Stimulated activated CD8-positive, alpha-beta memory T cell treated with anti-CD3 and anti-CD28 coated beads, Interleukin-2, amount 100 ng/mL, for 1 hour (primary cell): ENCODE measurements at places on chromosomes 3 and 15.

DNA sequence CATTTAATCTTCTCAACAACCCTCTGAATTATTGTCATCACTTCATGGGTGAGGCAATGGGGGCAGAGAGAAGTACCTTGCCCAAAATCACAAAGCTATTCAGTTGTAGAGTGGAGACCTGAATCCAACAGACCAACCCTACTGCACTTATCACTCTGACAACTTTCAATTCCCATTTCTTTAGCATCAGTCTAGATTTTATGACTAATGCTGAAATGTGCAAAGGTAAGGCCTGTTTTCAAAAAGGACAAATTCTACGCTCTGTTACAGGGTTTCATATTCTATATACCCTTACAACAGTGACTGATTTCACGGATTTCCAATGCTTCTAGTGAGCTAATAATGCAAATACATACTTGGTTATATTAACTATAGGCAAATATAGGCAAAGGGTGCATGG lies 286.0 kb downstream of the ADAMTS17 start:
- DNase-seq: no peak

GRCh38 chr3:8581806-8582445 lies 62.7 kb downstream of the SSUH2 start:
- DNase-seq: no peak

- no peak for DNase-seq
Observed at GRCh38 chr3:61571516-61572336, 10.4 kb downstream of the PTPRG start.

GRCh38 chr3:157754451-157754850 lies 251.2 kb upstream of the VEPH1 start:
- no peak for DNase-seq

DNA sequence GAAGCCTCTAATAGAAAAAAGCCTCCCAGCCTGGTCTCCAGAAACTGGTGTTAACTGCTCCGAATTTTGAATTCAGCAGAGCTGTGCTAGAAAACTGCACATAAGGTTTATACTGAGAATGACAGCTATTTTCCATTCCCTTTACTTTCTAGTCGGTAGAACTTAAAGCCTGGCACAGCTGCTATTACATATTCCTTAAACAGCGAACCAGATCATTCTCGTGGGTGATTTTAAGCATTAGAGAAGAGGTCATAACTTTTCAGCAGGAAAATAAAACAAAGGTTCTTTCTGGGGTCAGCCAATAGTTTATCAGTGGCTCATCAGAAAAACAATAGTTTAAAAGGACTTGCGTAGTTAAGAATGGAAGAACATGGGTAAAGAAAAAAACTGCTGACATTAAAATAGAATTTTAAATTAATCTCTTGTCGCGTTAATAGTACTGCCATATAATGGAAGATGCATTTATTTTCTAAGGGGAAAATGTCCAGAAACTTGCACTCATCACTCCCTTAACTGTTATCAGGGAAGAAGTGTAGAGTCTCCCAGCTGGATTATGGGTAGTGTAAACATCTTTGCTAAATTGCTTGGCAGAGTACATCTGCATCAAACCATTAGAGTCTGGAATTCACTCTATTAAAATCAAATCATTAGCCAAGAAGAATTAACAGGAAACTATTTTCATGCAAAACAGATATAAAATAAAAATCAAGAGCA lies 7.9 kb downstream of the VGLL4 start:
- no peak for DNase-seq

DNA sequence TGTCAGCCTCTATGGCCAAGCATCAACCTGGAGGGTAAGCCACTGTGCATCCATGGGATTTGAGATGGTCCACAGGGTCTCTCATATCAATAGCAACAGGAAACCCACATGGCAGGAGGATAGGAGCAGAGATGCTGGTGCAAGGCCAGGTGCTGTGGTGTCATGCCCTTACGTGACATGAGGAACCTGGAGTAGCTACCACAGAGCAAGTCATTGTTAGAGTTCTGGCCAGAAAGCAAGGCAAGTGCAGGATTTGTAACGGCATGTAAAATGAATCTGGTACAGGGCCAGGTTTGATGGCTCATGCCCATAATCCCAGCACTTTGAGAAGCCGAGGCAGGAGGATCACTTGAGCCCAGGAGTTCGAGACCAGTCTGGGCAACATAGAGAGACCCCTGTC lies 14.8 kb upstream of the ZNF774 start:
- DNase-seq: no peak

DNA sequence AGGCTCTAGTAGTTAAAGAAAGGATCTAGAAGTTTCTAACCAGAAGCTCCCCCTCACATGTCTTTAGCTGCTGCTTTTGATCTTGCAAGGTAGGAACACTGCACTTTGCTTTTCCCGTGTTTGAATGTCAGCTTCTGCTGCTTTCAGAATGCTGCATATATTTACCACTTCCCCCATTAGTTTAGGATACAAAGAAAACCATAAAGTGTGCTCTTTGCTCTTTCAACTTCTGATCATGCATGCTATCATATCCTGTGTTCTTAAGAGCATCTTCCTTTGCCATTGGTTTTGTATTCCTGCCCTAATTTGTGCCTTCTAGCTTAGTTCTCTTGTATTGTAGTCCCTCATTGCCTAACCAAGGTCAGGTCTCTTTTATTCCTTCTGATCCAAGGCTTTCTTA lies 43.3 kb downstream of the ZNF609 start:
- DNase-seq: no peak

- no peak for DNase-seq
Observed at GRCh38 chr3:72887705-72888545, at the start of gene GXYLT2. Gene GXYLT2, plus strand, starts transcription at chr3:72888046. Its CDS starts 188 bp downstream, at chr3:72888234.

DNA sequence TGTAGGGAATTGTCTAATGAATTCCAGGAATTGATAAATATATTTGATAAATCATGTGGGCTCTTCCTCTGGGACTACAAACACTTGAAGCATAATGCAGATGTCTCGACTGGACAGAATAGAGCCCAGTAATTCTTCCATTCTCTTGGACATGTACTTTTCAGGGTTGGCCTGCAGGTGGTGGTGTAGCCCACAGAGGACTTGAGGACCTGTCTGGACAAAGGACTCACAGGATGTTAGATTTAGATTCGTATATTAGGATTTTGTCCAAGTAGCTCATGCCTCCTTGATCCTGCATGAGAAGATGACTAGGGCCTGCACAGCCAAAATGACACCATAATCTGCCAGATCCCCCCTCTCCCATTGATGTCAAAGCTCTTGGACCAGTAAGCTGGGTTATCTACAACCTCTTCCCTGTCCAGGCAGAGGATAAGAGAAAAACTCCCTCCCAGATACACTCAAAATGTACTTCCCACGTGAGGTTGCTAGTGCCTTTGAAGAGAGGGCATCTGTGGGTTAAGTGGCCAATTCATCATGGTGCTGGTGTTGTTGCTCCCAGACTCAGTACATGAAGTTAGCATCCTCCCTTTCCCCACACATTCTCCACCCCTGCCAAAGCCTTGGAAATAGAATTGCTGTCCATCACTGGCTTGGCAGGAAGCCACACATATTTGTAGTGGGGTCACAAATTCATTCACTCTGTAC lies 88.6 kb upstream of the ZNF280D start:
- peak; percentile 4 for DNase-seq

DNA sequence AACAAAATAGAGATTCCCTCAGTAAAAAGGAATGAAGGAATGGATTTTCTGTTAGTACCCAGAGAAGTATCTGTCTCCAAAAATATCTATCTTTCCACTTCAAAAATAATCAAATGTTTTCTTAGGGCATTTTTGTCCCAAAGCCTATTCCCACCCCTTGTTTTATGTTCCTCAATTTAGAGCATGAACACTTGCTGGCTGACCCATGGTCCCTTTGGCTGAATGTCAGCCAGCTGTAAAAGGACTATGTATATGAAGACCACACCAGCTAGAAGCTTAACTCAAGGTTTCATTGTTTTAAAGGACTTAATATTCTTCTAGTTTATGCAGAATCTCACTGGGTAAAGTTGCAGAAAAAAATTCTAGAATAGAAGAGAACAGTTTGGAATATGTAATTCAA lies 931.2 kb downstream of the MCTP2 start:
- DNase-seq: no peak

GRCh38 chr15:85772668-85773067 lies 22.1 kb downstream of the KLHL25 start:
- no peak for DNase-seq

DNA sequence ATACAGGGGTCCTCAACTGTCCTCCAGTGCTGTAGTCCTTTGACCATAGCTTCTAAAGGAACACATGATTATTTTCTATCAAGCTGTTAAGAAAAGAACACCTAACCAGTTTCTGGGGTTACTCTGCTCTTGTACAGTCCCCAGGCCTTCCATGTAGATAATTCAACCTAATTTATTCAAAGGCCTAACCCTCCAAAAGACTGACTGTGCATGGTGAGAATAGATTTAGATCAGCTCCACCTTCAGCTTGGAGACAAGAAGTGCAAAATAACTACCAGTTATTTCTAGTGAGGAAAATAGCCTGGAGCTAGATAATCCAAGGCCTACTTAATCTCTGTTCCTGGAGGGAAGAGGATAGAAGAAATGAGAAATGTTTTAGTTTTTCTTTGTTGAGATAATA lies 87.9 kb downstream of the GMNC start:
- DNase-seq: no peak

- no peak for DNase-seq
Observed at GRCh38 chr3:128945041-128945877, 48.6 kb downstream of the CFAP92 start.

DNA sequence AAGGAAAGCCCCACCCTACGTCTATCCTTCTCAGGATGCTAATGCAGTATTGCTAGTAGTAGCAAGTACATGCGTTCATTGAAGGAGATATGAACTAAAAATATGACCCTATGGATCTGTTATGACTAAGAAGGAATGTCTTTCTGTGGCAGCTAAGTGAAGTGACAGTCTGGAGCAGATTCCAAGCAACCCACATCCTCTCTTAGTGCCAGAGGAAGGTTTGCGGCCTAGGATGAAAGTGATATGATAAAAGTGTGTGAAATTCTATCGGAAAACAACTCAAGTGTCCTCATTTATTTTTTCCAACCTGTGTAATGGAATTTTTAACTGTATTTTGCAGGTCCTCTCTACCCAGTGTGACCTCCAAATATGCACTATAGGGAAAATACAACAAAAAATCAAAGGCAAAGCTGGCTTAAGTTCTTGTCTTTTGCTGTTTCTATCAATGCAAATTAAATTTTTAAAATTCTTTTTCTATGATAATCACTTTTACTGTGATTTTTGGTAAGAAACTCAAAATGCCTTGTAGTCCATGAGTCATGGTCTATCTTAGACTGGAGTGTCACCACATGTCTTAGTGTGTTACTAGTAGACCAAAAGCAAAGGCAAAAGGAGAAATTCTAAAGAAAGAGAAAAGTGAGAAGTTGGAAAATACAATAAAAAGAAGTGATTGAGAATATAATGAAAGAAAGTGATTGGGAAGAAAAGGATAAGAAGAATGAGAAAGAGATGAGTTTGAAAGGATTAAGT lies 161.2 kb upstream of the TMCO5A start:
- DNase-seq: no peak
